ENCODE measurements at places on chromosomes 5 and 9.

DNA sequence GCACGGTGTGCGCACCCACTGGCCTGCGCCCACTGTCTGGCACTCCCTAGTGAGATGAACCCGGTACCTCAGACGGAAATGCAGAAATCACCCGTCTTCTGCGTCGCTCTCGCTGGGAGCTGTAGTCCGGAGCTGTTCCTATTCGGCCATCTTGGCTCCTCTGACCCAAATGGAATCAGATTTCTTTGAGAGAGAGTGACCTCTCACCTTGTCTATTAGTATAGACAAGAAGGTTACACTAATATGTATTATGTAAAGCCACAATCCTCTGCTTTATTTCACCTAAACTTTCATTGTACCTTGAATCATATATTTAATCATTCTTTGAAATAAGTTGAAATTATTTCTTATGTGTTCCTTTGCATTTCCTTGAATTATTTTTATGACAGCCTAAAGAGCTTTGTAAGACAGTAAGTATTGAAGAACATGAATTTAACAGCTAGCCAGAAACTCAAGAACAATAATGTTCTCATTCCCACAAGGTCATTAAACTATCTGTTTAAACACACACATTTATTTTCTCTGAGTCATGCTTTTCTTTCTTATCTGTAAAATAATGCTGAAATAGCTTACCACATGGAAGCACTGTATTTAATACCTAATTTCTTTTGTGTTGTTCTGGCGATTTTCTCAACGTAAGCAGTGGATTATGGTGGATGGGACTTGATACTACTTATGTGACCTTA lies 91.8 kb upstream of the DMRTA1 start:
- DNase-seq, result no peak

GRCh38 chr5:170451747-170452365 lies 52.0 kb upstream of the KCNIP1 start:
- DNase-seq, result no peak

GRCh38 chr5:52961274-52961681 lies 27.9 kb upstream of the ITGA2 start:
- no peak for DNase-seq

DNA sequence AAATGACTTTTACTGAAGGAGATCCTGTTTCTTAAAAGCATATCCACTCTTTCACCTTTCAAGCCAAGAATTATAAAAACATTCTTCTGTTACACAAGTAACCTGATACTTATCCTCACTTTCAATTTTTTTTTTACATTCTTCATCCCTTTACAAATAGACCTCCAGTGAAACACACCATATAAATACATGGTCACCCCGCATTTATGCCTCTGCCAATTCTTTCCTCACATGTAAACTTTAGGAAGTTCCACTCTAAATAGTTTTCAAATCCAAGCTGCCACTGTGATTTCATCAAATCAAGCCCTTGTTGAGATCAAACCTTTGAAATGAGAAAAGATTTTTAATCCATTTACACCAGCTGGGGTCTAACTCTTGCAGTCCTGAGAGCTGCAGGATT lies 40.0 kb downstream of the GAS1 start:
- no peak for DNase-seq

DNA sequence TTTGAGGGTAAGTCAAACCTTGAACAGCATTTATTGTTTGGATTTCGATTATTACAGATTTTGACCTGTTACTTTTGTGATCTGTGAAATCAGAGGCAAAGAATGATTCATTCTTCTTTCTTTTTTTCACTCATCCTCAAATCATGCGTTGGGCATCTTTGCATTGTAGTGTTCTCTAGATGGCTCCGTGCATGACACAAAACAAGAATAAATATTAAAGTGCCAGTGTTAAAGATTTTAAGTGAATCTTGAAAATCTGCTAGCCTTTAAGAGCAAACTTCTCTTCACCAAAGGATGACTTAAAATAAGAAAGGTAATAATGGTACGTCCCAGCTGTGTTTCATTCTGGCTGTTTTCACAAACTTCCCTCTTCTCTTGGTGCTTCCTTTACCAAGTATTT lies 361.9 kb upstream of the SMARCA2 start:
- DNase-seq, result no peak

GRCh38 chr9:106075960-106076327 lies 381.6 kb downstream of the TMEM38B start:
- DNase-seq, result peak; percentile 32

- no peak for DNase-seq
Measured at GRCh38 chr5:82551840-82552385, 273.8 kb upstream of the RPS23 start.

- no peak for DNase-seq
Measured at GRCh38 chr5:143244990-143245389, 158.5 kb downstream of the NR3C1 start.

GRCh38 chr5:139426203-139426885 lies 13.0 kb downstream of the DNAJC18 start:
- no peak for DNase-seq

DNA sequence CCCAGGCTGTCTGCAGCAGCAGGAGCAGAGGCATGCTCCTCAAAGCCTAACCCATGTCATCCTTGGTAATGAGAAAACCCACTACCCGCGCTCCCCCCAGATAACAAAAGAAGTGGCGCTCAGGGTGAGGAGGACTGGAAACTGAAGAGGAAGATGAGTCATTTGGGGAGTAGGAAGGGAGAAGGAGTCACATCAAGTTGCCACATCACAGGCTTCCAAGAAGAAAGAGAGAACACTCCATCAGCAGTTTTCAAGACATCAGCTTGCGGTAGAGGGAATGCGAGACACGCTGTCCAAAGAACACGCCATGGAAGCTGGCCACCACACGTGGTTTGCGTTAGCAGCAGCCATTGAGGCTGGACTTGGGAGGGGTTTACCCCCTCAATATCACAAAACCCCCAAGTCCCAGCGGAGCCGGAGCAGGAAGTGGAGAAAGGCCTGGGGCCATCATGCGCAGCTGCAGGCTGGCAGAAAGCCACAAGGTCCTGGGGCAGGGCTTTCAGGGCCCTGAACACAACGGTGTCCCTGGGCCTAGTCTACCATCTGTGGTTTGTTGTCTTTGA lies 41.5 kb downstream of the SH3PXD2B start:
- DNase-seq, result peak; percentile 91

GRCh38 chr5:147432323-147432722 lies 77.5 kb downstream of the DPYSL3 start:
- DNase-seq, result no peak

DNA sequence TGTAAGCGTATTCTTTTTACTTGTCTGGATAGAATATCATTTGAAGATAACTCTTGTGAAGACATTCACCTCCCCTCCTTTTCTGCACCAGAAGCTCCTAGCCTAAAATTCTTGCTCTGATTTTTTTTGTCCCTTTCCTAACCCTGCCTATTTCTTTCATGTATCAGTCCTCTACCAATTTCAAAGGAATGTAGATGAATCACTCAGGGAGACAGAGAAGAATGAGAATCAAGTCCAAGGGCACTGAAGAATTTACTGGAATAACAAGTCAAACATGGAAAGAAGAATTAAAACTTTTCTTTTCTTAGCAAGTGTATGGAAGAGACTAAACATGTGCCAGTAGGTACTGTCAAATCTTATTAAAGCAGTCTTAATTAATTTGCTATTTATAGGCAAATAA lies 618.7 kb downstream of the DNAH5 start:
- no peak for DNase-seq

DNA sequence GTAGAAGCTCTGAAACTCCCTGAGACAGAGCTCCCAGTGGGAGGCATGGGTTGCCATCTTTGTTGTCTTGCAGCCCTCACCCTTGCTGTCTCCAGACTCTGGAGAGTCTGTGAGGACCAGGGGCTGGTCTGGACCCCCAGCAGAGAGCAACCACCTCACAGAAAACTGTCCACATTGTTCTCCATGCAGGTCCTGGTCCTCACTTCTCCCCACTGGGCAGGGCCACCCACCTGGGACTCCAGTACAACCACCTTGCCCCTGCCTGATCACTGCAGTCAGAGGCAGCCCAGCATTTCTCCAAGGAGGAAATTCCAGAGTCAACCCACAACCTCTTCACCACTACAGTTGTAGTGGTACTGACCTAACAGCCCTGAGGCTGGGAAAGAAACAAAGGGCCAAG lies 285.6 kb upstream of the RPS23 start:
- no peak for DNase-seq

- no peak for DNase-seq
Measured at GRCh38 chr9:97695995-97696802, 941 bp downstream of the XPA start.

GRCh38 chr5:99449786-99450185 lies 521.0 kb upstream of the CHD1 start:
- peak; percentile 20 for DNase-seq

GRCh38 chr5:91361055-91361701 lies 21.9 kb downstream of the ARRDC3 start:
- no peak for DNase-seq

DNA sequence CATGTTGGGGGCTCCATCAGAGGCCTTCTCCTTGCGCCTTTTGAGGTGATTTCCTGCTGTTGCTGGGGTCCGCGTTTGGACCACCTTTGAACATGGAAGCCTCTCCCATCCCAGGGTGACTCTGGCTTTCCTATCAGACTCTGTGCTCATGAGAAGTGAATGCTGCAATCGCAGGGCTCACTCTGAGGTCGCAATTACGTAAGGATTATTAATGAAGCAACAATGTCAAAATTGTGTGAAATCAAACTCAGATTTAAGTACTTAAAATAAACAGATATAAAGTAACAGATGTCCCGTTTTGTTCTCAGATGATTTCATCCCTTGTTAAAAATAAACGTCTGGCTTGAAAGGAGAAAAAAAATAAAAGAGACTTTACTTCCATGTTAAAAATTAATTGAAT lies 634.2 kb downstream of the BNC2 start:
- no peak for DNase-seq

- DNase-seq, result no peak
Measured at GRCh38 chr9:109910671-109911518, 130.9 kb downstream of the PALM2AKAP2 start.

DNA sequence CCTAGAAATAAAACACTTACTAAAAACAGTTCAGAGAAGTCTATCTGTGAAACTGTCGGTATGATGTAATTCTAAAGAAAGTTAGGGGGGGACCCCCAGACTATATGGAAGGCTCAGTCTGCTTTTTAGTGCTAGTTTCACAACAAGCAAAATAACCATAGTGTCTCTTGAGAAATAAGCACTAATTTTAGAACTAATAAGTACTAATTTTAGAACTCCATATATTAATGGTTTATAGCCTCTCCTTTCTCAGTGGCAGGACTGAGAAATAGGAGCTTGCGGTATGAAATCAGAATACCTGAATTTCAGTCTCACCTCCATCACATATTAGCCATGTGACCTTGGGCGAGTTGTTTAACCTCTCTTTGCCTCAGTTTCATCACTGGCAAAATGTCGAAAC lies 1.4 kb upstream of the PHF24 start:
- DNase-seq, result no peak

- no peak for DNase-seq
Measured at GRCh38 chr5:10667431-10668057, 93.5 kb downstream of the DAP start.

GRCh38 chr9:131889437-131890251 lies 149.8 kb upstream of the RAPGEF1 start:
- no peak for DNase-seq

- DNase-seq, result no peak
Measured at GRCh38 chr9:128006332-128006996, 25.7 kb upstream of the EEIG1 start.

DNA sequence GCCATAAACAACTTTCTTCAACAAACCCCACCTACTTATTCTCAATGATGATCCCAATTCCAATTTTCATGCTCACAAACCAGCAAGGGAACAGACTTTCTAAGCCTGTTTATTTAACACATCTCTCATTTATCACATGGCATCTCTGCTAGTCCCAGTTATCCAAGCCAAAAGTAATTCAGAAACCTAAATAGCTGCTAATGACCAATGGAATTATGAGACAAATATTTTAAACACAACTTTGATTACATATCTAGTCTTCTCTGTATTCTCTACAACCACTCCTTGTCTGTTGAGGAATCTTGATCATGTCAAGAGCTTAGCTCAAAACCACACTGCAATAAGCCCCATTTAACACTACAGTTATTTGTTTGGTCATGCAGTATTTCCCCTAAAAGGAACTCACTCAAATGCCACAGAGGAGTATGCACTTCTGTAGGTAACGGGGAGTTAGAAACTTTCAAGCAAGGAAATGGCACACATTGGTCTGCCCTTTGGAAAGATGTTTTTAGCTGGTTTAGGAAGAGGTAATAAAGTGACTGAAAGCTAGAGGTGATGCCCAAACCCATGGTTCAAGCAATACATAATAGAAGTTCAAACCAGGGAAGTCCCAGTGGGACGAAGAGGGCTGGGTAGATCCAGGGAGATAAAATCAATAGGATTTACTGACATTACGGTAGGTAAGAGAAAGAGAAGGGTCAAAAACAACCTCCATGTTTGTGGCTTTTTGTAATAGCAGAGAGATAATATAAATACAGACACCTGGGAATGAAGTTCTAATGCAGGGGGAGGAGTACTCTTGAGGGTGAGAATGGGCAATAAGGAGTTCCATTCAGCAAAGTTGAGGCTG lies 42.1 kb upstream of the HTR4 start:
- DNase-seq, result no peak

- DNase-seq, result peak; percentile 11
Measured at GRCh38 chr5:110354311-110354710, 372.2 kb downstream of the TMEM232 start.

- peak; percentile 33 for DNase-seq
Measured at GRCh38 chr5:141753971-141754713, 72.1 kb upstream of the ARAP3 start.

GRCh38 chr5:120330558-120330957 lies 133.5 kb upstream of the PRR16 start:
- no peak for DNase-seq

DNA sequence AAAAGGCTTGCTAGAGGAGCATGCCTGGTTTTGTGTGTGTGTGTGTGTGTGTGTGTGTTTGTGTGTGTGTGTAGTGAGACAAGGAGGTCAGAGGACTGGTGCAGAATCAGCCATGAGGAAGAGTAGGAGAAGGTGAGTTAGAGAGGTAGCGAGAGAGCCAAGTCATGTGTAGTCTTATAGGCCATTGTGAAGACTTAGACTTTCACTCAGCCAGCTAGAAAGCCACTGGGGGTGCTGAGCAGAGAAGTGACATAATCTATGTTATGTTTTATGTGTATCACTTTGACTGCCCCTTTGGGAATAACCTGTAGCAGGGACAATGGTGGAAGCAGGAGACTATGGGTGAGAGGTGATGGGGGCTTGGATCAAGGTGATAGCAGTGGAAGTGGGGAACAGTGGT lies 180.5 kb upstream of the CLINT1 start:
- DNase-seq, result no peak

DNA sequence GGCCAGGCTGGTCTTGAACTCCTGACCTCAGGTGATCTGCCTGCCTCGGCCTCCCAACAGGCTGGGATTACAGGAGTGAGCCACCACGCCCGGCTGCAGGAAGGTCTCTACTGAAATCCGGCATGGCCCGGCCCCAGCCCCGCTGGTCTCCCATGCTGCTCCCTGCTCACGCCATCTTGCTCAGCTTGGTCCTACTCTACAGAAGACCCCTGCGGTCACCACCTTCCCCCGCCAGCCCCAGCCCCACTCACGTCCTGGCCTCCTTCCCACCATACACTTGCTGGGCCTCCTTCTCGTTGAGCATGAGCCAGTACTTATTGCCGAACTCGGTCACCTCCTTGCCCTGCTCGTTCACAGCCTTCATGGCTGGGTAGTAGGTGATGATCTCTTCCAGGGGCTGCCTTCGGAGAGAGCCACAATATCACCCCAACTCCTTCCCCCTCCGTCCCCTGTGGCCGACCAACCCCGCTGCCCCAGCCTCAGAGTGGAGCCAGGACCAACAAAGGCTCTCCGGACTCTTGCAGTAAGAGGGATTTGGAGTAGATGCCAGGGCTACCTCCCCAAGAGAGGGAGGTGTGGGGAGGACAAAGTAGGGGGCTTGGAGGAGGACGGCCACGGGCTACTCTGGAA lies 4.0 kb downstream of the PTGES2 start:
- no peak for DNase-seq

GRCh38 chr5:20469792-20470191 lies 481.8 kb upstream of the CDH18 start:
- DNase-seq, result no peak

All from hindlimb muscle (tissue), 1 donor.